ENCODE measurements at places on chromosomes 3 and 15. TPM values are rescaled to one million over a fixed set of nuclear protein-coding genes. Genes with fewer than 3 reads are reported as not detected.

The ZNF385D gene
- 2.1 TPM for total RNA-seq

The FBXW12 gene
- not detected for total RNA-seq

The EAF1 gene
- total RNA-seq = 11.6 TPM

The KLHL25 gene
- total RNA-seq = 6.7 TPM

The TNFAIP8L3 gene
- 1.1 TPM for total RNA-seq

The ACTRT3 gene
- total RNA-seq = 1.6 TPM

The STAC gene
- 0.65 TPM for total RNA-seq

The STAB1 gene
- total RNA-seq = 71.5 TPM

The CDHR4 gene
- total RNA-seq = not detected

The CD200 gene
- 0.38 TPM for total RNA-seq

The TRIM42 gene
- total RNA-seq = not detected

The LAMB2 gene
- 172 TPM for total RNA-seq

The FSTL1 gene
- 46.9 TPM for total RNA-seq

The CCR1 gene
- total RNA-seq = 2.3 TPM

The CYP8B1 gene
- 425 TPM for total RNA-seq

The CNTN6 gene
- not detected for total RNA-seq
